ENCODE measurements at places on chromosomes 7 and 10.

- DNase-seq = no peak
Measured at GRCh38 chr7:4742852-4743251, 32.6 kb upstream of the AP5Z1 start.

- no peak for DNase-seq
Measured at GRCh38 chr10:89926736-89927135, 225.3 kb downstream of the KIF20B start.

DNA sequence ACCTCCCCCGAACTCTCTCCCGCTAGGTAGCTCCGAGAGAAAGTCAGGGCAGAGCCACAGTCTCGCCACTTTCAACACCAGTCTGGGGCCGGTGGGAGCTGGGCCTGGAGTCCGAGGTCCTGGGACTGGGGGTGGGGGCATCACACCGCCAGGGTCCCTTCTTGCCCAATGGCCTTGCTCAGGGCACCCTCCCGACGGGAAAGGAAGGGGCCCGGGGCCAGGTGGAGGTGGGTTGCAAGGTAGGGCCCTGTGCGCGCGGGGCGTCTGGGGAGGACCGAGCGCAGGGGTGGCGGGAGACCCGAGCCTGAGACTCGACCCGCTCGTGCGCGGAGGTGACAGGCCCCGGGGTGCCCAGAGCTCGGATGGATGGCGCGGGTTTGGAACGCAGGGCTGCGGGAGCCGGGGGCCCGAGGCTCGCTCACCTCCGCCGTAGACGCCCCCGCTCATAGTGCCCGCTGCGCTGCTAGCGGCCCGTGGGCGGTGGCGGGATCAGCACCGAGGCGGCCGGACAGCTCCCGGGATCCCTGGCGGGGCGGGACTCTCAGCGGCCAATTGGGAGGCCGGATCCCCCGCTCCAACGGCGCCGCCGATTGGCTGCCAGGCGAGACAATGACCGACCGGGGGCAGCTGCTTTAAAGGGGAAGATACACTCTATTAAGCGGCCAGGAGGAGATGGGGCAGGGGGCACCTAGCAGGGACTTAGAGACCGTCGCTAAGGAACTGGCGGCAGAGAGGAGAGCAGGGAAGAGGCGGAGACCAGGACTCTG is at the start of gene ACTL6B:
ACTL6B (minus strand) TSS at position 541 of the 767 bp plus-strand sequence; CDS start at position 447, 94 bp downstream.
- peak; percentile 65 for DNase-seq

DNA sequence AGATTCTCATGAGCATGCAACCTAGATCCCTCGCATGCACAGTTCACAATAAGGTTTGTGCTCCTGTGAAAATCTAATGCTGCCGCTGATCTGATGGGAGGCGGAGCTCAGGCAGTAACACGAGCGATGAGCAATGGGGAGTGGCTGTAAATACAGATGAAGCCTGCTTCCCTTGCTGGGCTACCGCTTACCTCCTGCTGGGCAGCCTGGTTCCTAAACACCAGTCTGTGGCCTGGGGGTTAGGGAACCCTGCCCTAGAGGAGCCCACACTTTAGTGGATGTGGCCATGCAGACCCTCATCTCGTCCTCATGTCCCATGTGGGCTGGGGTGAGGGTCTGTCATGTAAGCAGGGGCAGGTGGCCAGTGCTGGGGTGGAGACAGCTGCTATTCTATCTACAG is 417.6 kb downstream of the GLRX3 start:
- DNase-seq = no peak

DNA sequence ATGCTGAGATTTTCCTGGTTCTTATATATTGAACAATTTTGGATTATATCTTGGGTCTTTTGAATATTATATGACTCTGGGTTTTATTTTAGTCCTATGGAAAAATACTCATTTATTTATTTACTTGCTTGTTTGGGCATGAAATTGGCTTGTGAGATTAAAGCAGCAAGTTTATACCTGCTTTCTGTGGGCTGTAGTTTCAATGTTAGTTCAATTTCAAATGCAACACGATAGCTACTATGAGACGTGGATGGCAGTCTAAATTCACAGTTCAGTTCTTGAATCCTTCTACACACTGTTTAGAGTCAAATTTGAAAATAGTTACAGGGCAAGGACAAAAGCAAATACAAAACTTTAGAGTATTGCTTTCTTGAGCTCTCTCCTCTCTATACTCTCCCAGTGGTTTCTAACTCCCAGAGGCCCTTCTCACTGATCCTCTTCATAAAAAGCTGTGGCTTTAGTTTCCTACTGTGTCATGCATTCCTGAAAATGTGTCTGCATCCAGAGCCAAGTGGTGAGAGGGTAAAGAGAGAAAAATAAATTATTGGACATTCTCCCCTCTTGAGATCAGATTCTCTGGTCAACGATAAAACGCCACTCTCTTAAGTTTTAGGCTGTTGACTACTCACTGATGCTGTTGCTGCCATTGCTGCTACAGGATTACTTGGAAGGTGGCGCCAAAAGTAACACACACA is 34.4 kb downstream of the POLR1F start:
- DNase-seq = no peak

GRCh38 chr10:96671211-96671890 is 49.0 kb downstream of the PIK3AP1 start:
- DNase-seq = no peak

DNA sequence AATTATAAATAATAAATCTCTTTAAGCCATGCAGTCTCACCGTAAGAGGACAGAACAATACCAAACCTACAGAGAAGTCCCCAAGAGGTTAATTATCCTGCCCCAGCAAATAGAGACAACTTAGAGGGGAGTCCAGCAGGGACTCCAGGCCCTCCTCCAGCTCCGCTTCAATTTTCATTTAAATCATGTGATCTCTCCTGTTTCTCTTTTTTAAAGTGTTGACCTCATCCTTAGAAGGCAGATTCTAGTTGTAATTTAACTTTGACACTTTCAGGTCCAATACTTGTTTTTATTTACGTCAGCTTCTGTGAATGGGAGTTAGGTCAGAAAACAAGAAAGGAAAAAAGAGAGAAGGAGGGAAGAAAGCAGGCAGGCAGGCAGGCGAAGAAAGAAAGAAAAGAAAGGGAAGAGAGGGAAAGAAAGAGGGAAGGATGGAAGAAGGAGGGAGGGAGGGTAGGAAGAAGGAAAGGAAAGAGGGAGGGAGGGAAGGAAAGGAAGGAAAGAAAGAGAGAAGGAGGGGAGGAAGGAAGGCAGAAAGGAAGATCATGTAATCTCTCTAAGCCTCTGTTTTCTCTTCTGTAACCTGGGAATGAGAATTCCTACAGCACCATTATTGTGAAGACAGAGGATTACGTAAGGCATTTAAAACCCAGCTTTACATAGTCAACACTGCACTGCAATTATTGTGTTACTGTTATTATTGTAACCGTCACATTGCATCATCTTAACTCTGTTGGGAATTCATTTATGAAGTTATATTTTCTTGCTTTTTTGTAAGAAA is 227.7 kb downstream of the SKIDA1 start:
- no peak for DNase-seq

GRCh38 chr7:31335161-31335856 is 5.2 kb downstream of the NEUROD6 start:
- peak; percentile 77 for DNase-seq

GRCh38 chr7:14144538-14144937 is 155.1 kb upstream of the ETV1 start:
- no peak for DNase-seq

- no peak for DNase-seq
Measured at GRCh38 chr10:74314166-74314565, 163.1 kb downstream of the ADK start.

DNA sequence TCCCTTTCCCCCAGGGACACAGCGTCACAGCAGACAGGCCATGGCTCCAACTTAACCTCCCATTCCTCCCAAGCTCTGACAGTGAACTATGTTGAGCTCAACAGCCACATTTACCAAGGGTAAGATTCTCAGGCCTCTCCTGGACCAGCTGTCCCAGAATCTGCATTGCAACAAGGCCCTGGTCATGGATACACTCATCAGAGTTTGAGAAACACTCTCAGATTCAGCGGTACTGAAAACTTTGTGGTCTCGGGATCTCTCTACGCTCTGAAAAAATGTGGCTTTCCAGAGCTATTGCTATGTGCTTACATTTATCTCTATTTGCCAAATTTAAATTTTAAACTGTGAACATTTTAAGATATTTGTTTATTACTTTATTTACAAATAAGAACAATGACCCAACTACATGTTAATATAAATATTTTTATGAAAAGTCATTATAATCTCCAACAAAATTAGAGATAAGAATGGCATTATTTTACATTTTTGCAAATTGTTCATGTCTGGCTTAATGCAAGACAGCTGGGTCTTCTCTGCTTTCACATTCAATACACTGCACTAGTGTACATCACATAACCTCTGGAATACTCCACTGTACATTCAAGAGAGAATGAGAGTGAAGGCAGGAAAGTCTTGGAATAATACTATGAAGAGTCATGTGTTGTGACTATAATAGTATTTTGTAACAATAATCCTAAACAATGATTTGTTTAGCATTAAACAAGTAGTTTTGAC is 190.9 kb upstream of the PITRM1 start:
- DNase-seq = no peak

DNA sequence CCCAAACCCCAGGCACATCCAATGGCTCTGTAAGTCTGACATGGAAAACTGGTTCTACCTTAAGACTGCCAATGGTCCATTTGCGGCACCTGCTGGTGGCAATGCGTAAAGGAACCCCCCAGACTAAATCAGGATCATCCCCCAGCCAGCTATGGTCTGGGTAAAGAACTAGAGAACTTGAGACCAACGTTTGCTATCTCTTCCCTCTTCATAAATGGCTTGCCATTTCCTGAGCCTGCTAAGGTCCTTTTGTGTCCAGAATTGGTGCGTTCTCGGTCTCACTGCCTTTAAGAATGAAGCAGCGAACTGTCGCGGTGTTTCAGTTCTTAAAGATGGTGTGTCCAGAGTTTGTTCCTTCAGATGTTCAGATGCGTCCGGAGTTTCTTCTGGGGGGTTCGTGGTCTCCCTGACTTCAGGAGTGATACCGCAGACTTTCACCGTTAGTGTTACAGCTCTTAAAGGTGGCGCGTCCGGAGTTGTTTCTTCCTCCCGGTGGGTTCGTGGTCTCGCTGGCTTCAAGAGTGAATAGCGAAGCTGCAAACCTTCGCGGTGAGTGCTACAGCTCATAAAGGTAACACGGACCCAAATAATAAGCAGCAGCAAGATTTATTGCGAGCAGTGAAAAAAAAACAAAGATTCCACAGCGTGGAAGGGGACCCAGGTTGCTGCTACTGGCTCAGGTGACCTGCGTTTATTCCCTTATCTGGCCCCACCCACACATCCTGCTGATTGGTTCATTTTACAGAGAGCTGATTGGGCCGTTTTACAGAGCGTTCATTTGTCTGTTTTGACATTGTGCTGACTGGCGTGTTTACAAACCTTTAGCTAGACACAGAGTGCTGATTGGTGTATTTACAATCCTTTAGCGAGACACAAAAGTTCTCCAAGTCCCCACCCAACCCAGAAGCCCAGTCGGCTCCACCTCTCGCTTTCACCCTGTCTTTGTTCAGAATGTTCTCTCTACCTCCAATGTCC is 95.4 kb downstream of the ELMO1 start:
- DNase-seq = no peak

DNA sequence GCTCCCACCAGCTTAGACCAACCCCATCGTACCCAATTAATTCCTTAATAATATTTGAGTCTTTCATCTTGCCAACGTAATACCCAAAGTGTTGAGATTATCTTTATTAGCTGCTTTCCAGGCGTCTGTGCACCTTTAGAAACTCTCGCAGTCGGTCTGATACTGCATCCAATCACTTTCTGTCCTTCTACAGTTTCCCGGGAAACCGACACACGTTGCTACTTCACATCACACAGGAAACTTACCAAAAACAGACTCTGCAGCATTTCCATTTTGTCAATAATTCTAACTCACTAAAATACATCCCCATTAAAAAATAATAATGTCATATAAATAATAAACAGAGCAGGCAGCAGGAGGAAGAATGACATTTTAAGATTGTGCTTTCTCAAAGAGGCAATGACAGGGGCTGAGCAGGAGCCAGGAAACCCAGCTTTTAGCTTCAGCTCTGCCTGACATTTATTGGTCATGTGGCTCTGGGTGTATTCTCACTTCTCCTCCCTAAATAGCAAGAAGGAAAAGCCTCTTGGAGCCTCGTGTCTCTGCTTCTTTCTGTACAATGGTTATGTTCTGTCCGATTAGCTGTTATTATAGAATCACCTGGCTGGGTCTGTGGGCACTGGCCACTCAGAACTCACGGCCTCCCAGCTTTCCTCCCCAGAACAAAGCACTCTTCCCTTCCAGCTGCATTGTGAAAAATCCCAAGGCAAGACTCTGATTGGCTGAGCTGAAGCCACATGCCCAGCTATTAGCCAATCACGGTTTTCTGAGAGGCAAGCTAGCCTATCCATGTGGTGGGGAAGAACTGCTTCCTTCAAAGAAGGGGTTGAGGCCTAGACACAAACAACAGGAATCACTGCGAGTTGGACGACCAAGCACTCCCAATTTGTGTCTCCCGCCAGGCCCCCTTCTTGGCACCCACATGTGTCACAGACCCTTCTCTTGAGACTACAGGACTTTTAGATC is 424.7 kb upstream of the FOXK1 start:
- DNase-seq = no peak

DNA sequence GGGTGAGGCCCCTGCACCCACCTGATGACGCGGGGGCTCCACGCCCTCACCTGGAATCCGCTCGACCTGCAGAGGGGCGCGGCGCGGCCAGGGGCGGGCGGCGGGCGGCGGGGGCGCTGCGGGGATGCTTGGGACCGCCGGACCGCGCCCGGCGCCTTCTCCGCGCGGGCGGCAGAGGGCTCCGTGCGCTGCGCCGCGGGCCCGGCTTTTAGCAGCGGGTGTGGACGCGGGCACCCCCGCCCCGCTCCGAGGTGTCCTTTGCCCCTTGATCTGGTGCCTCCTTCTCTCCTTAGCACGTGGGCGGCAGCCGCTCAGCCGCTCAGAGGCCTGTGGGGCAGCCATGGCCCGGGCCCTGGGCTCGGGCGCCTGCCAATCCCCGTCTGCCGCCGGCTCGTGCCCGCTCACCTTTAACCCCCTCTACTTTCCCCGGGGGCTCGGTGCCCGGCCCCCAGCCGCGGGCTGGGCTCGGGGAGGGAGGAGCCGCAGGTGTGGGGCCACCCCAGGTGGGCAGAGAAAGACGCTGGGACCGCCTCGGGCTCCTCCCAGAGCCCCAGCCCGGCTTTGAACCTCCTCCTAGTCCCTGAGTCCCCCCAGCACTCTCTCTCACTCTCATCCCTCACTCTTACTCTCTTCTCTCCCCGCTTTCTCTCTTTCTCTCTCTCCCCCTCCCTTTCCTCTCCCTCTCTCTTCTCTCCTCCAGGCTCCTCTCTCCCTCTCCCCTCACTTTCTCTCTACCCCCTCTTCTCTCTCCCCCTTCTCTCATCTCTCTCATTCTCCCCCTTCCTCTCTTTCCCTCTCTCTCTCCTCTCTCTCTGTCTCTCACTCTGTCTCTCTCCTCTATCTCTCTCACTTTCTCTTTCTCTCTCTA is 19.7 kb upstream of the VPS37D start:
- no peak for DNase-seq

- no peak for DNase-seq
Measured at GRCh38 chr10:35874311-35875015, 232.4 kb upstream of the FZD8 start.
